ENCODE measurements at places on chromosomes 4 and X.
A peak's percentile ranks its signal among the peaks of the same experiment; 100 is the strongest.

DNA sequence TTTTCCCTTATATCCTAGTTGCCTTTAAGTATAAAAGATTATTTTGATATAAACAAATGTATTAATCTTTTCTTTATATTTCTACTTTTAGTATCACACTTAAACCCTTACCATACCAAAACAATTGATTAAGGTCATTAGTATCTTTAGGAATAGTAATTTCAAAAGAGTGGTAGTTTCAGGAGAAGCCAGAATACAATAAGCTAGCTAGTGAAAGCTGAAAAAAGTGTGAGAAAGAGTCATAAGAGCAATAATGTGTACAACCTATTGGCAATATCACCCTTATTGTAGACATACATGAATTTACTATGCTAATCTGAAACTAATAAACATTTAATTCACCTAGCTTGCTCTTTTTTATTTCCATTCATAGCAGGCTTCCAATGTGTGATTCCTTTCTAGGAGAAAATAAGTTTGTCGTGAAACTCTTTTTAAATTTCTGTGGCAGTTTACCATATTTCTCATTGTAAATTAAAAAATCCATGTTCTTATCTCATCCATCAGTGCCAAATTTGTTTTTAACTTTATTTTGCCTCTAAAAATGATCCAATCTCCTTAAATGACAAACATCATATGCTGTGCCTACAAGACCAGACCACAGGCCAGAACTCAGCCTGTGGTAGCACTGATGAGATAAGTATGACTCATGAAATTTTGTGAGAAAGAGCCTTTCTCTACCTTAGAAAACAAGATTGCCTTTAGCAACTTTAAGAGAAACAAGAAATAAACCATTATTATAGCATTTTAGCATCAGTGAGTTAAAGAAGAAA, 8.1 kb downstream of the NEK1 start:
- peak; percentile 54 for DNase-seq

- DNase-seq = peak; percentile 20
These were observed 4.9 kb downstream of the PLAC8 start for GRCh38 chr4:83109480-83110222.

- DNase-seq = no peak
These were observed 157.9 kb downstream of the DHRSX start for GRCh38 chrX:2342874-2343273.

GRCh38 chrX:72478351-72478750, 94.3 kb downstream of the HDAC8 start:
- DNase-seq = no peak

DNA sequence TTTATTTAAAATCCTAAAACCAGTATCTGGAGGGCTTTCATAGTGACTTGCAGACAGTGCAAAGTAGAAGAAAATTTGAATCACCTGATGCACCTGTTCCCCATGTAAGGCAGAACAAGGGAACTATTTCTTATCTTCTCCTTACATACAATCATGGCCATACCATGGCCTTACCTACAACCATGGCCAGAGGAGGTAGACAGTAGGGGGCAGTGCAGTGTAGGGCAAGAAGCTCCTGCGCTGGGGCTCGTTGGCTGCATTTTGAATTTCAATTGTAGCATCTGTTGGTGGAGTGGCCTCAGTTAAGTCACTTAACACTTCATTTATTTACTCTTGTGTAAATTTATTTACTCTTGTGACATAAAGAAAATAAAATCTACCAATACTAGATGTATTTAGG, 33.0 kb downstream of the GALNTL6 start:
- peak; percentile 5 for DNase-seq

- peak; percentile 51 for DNase-seq
These were observed 648.7 kb upstream of the DIPK2B start for GRCh38 chrX:45849261-45849862.

DNA sequence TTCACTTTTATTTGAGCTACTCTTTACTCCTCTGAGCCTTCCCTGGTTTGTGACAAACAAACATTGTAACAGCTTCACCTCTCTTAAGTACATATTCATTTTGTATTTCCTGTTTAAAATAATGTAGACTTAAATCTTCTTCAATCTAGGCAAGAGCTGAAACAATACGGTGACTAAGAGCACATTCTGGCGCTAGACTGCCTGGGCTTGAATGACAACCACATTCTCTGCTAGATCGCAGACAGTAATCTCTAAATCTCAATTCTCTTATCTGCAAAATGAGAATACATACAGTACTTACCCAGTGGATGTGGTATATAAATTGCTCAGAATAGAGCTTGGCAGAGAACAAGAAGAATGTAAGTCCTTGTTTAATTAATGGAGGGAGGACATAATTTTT, 144.8 kb downstream of the ARAP2 start:
- DNase-seq = no peak
